Mesendoderm (in vitro differentiated cells): ENCODE measurements at places on chromosomes 5 and 9.

GRCh38 chr9:104412238-104412637 lies 91.8 kb upstream of the OR13F1 start:
- DNase-seq, result peak; percentile 57

DNA sequence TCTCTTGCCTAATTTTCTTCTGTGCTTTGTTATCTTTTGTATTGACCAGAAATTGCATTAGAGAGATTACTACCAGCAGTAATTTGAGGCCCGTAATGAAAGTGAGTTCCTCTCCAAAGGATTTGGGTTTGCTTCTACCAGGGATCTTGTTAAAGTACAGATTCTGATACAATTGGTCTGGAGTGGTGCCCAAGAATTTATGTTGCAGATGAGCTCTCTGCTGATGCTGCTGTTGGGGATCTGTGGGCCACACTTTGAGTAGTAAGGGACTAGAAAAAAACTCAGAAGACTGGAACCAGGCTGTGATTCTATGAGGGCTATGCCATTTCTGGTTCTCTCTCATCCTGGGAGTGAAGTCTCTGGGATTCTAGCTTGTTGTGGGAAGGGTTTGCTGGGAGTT lies 192.2 kb downstream of the SEC61B start:
- no peak for DNase-seq

GRCh38 chr9:91090130-91090410 lies 271.6 kb downstream of the AUH start:
- DNase-seq, result no peak

DNA sequence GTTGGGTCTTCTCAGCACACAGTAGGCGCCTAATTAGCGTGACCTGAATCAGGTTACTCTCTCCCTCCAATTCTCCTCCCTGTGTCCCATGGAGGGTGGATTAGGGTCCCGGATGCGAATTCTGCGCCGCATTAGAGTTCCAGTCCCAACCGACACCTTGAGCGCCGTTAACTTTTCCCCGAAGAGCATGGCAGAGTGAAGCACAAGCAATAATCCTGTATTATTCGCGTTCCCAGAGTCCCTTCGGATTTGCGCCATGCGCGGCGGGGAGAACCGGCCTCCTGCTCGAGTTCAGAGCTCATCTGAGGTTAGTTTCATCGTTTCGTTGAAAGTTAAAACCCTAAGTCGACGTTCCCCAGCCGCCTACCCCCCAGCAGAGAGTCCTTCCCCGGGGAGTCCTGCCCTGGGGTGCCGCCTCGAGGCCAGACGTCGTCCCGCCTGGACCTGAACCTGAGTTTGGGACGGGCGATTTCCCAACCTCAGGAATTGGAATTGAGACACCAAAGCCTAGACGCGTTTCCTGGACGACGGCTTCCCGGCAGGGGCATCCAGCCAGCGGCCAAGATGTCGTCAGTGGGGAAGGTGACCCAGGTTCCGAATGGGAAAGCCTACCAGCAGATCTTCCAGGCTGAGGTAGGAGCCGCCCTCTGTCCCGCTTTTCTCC lies at the start of gene CCDC180:
TSS of gene CCDC180 (plus strand) at position 160 of the 664 bp plus-strand sequence. CDS start at position 565, 405 bp downstream.
- no peak for DNase-seq

- peak; percentile 11 for DNase-seq
These were observed 1672.0 kb upstream of the CDH9 start for GRCh38 chr5:28710360-28710759.
